Stimulated activated CD8-positive, alpha-beta memory T cell treated with anti-CD3 and anti-CD28 coated beads, Interleukin-7, amount 100 ng/mL, for 4 hours (primary cell): ENCODE measurements at places on chromosomes 13 and 19.

DNA sequence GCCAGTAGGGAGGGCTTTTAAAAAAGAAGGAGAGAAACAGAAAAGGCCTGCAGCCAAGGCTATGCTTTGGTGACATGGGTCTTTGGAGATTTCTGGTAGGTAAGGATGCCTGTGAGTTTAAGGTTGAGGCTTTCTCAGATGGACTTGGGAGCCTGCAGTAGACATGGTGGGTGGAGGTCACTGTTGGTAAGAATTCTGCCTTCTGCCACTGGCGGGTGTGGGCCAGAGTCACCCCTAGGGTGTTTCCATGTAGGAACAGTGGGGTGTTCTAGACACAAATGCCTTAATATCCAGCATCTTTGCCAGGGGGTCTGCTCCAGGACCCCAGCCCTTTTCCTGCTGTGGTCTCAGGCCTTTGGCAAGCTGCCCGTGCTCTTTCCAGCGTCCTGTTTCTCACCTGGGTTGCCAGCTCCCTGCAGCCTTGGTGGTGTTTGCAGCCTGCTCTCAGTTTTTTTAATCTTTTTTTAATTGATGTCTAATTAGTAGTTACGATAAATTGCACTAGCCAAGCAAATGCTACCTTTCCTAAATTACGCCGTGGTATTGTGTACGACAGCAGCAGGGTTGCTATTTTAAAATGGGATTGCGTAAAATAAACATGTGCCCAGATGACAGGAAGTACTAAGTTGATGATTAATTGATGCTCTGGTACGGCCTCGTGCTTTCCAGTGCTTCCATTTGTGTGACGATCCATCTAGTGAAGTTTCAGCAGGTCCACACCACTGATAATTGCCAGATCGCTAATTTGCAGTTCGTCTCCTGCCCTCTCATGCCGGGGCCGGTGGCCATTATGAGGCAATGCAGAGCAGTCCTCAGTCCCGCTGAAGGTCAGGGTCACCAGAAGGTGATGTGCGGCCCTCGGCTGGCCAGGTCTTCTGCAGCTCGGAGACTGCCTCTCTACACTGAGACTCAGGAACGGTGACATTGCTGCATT lies 35.3 kb upstream of the NPAS1 start:
- no peak for DNase-seq

DNA sequence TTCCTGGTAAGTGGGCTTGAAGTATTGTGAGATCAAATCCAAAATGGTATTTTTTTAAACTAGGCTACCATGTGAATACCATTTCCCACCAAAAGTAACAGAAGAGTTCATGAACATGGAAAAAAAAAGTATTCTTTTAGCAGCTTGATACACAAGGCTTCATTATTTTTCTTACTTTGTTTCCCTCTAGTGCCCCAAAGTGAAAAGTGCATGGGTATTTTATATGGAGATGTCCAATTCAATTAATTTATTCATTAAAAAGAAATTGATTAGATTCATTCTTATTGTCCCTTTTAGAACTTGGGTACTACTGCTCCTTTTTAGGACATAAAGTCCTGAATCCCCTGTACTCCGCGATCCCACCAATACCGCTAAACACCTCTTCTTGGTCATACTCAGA lies 28.6 kb upstream of the SCEL start:
- no peak for DNase-seq

GRCh38 chr19:32403291-32403995 lies 2.1 kb upstream of the DPY19L3 start:
- no peak for DNase-seq

DNA sequence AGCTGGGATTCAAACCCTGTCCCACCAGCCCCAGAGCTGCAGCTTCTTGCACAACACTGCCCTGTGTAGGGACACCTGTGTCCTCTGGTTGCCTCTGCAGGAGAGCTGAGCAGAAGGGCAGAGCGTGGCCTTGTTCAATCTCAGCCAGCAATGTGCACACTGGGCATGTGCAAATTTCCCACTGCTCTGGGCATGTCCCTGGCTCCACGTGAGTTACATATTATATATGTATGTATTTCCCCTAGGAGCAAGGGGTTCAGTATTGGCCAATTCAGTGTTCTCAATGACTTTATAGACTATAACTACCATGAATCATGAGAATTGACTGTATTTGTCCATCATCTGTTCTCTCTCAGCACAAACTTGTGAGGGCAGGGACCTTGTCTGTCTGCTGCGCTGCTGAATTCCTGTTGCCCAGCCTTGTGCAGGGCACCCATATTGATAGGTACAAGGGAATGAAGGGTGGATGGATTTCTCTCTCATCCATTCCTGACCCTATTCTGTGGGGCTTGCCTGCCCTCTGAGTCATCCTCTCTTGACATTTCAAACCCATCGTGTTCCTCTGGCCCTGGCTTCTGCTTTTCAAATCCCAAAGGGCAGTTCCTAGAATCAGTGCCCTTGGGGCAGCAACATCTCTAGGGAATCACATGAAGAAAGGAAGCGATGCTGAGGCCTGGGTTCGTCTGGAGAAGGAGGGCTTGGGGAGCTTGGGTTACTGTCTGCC lies 69.7 kb downstream of the ERICH6B start:
- no peak for DNase-seq

GRCh38 chr19:2533686-2534422 lies 57.9 kb downstream of the GADD45B start:
- DNase-seq, result no peak

GRCh38 chr13:111515635-111516034 lies 195.2 kb downstream of the TEX29 start:
- no peak for DNase-seq

GRCh38 chr13:35781036-35782000 lies 304.8 kb upstream of the MAB21L1 start:
- DNase-seq, result no peak

DNA sequence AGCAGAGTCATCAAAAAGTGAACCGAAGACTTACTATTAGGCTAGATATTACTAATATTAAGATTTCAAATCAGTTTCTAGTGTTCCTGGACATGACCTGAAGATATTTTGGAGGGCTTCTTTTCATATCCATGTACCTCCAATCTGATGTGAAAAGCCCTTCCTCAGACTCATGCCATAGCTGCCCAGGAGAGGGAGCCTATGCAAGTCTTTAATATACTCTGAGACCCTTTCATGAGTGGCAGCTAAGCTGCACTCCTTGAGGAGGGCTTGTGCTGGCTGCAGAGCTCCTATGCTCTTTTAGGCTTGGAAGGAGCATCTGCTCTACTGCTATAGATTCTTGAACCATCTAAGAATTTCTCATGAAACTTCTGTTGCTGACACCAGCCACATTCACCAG lies 715.3 kb downstream of the OLFM4 start:
- DNase-seq, result no peak

- DNase-seq, result no peak
These were observed 12.9 kb downstream of the DPF1 start for GRCh38 chr19:38211151-38211591.

- no peak for DNase-seq
These were observed 66.3 kb downstream of the LMO7 start for GRCh38 chr13:75702476-75702875.

- no peak for DNase-seq
These were observed 36.7 kb downstream of the CUL4A start for GRCh38 chr13:113245849-113246796.

DNA sequence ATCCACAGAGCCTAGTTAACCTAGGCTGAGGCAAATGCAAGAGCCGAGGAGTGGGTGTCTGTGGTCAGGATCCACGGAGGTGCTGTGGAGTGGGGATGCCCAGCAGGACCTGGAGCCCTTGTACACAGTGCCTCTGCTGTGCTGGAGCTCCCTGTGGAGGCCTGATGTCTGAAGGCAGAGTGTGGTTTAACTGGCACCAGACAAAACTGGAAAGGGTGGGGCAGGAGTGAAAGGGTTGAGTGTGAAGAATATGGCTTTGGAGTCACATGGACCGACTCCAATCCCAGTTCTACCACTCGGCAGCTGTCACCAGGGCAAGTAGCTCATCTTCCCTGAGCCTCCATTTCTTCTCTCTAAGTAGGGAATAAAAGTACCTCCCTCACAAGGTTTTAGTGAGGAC lies 60.3 kb upstream of the GPR12 start:
- DNase-seq, result no peak

DNA sequence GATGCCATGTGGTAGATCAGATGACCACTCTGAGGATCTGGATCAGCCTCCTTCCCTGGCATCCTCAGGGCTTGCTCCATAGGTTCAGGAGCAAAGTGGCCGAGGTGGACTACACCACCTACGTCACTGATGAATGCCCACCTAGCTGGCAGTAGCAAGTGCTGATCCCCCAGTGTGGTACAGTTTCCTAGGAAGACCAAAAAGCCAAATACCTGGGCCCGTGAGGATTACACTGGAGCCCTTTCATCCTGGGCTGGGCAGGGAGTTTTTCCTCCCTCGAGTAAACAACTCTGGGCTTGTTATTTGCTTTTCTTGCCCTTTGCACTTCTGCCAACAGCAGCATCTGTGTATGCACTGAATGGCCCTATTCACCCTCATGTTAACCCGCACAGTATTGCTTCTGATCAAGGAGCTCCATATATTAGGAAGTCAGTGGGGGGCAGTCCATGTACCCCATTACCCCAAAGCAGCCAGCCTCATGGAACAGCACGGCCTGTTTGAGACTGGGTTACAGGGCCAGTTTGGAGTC lies 3.3 kb upstream of the MYADM start:
- DNase-seq, result no peak

GRCh38 chr19:1449467-1450442 lies at the start of gene APC2:
Gene APC2 (plus strand): TSS chr19:1450121. CDS start chr19:1453002, 2,881 bp downstream.
- no peak for DNase-seq
